NCI-H2171 (cell line): ENCODE measurements at places on chromosomes 12 and 14.

DNA sequence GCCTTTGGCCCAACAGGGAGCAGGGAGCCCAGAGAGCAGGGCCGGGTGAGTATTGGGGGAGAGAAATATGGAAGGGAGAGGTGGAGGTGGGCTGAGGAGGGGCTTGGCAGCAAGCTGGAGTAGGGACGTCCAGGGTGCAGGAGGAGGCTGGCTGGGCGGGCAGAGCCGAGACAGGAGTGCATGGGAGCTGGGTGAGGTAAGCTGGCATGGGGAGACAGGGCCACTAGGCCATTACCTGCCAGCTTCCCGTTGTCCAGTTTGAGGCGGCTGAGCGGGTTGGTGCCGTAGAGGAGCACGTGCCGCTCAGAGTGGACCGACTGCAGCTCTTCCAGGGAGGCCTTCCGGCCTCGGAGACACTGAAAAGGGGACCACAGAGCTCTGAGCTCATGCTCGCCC is 18.3 kb downstream of the SLC48A1 start:
- DNase-seq = no peak

DNA sequence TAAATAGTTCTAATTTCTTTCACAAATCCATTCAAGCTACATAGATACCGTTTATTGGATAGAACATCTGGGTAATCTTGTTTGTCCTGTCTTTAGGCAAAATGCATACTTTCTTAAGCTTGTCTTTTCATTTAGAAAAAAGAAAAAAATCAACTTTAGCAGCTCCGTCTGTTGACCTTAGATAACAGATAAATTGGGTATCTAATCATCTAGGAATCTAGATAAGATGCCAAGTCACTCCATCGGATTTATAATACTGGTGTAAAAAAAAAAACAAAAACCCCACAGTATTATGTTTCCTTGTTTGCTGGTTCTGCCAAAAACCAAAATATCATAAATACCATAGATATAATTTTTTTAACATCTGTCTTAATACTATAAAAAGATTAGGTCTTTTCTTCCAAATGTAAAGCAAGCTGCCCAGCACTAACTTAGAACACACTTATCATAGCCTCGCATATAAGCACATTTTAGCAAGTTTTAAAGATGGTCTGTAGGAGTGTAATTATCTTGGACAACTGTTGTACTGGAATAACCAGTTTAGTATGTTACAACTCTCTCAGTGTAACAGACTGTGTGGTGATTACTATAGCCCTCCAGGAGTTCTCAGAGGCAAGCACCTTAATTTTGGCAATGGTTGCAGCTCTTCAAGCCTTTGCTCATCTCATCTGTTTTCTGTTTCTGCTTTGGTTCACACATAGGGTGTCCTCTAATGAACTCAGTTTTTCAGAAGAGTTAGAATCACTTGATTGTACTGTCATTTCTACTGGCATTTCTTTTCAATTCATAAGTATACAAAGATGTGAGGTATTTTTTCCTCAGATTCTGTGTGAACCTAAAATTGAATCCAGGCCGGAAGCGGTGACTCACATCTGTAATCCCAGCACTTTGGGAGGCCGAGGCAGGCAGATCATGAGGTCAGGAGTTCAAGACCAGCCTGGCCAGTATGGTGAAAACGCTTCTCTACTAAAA is 83.1 kb downstream of the ANO6 start:
- DNase-seq = no peak

DNA sequence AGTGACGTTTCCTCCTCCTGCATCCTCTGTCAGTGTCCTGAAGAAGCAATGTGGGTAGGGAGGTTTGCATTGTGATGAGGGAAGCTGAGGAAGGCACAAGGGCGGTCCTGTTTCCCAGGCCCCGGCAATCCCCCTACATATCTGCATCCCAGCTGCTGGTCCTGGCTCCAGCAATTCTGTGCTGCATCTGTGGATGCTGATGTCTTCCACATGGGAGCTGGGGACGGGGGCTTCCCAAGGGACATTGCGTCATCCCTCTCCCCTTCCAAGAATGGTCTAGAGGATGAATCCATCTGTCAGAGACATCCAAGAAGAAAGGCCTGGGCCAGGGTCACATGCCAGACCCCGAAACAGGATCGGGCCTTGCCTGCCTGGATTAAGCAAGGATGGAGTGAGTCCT is 52.1 kb downstream of the TSPAN11 start:
- no peak for DNase-seq

- DNase-seq = no peak
Observed at GRCh38 chr12:66633676-66634075, 45.2 kb downstream of the GRIP1 start.

DNA sequence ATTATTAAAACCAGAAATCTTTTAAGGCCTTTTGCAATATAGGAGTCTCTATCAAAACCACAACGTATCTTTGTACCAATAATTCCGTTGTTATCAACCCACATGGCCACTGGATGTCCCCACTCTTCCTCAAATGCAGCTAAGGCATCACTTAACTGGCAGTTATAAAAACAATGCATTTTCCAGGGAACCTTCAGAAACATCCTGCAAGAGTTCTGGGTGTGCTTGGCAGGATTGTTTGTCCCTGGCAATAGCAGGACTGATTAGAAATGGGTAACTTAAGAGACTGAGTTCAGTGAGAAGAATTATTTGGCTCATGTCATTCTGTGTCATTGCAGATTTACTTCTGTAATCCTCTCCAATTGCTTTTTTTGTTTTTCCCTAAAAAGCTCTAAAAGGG is 112.0 kb downstream of the SLC15A5 start:
- DNase-seq = peak; percentile 16

DNA sequence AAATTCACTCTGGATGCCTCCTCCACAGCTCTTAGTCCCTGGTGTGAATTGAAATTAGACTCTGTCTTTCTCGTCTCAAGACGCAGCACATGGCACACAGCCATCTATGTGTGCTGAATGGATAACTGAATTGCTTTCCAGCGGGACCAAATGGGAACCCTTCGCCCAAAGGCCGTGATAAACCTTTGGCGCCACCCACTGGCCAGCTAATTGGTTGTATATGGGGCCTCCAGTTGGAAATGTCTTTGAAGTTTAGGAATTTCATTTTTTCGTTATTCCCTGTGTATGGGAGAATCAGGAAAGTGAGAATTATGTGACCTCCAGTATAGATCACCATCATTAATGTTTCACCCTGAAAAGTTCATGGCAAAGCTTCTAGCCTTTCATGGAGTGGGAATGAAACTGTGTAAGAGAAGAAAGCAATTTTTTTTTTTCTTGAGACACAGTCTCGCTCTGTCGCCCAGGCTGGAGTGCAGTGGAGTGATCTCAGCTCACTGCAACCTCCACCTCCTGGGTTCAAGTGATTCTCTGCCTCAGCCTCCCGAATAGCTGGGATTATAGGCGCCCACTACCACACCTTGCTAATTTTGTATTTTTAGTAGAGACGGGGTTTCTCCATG is 9.8 kb upstream of the HSP90AA1 start:
- peak; percentile 70 for DNase-seq

DNA sequence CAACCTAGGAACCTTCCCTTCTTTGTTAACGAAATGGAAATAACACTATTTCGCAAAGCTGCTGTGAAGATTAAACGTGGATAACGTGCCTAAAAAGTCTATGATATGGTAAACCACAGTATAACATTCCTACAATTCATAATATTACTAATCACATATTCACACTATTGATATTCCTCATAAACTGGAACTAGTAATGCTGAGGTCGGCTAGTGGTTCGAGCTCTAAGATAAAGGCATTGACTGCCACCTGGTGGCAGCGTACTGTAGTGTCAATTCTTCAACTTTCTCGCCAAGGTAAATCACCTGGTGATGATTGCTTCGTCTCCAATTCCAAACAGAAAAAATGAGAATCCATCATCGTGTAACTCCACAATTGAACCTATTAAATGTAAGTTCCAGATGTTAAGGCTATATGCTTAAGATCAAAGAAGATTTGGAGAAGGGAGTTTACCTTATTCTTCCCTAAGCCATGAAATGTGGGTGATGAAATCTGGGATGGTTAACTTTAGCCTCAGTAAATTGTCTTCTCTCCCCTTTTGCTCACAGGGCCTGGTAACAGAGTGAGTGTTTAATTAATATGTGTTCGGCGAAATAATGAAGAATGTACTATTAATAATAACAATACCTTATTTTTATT is 197.5 kb upstream of the TMEM132C start:
- DNase-seq = peak; percentile 15

GRCh38 chr14:104478656-104479055 is 100.9 kb upstream of the C14orf180 start:
- DNase-seq = peak; percentile 18

- DNase-seq = no peak
Observed at GRCh38 chr14:55160989-55161388, 30.4 kb downstream of the DLGAP5 start.

GRCh38 chr12:50050410-50051098 is 6.8 kb upstream of the ASIC1 start:
- DNase-seq = peak; percentile 66

GRCh38 chr12:132289356-132290202 is 39.8 kb downstream of the GALNT9 start:
- DNase-seq = no peak

DNA sequence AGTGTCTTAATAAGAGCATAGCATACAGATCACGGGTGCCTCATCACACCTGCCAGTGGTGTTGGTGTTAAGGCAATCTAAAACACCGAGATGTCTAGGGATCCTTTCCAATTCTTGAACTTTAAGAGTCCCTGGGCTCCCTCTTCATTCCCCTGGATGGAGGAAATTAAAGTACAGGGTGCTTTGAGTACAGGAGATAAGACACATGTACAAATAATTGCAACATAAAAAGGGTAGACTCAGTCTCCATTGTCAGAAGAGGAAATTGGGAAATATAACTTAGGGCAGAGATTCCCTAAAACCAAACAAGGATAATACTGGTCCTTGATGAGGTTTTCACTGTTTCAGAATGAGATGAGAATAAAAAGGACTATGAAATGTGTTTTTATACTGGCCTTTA is 34.9 kb downstream of the SCFD1 start:
- DNase-seq = no peak

DNA sequence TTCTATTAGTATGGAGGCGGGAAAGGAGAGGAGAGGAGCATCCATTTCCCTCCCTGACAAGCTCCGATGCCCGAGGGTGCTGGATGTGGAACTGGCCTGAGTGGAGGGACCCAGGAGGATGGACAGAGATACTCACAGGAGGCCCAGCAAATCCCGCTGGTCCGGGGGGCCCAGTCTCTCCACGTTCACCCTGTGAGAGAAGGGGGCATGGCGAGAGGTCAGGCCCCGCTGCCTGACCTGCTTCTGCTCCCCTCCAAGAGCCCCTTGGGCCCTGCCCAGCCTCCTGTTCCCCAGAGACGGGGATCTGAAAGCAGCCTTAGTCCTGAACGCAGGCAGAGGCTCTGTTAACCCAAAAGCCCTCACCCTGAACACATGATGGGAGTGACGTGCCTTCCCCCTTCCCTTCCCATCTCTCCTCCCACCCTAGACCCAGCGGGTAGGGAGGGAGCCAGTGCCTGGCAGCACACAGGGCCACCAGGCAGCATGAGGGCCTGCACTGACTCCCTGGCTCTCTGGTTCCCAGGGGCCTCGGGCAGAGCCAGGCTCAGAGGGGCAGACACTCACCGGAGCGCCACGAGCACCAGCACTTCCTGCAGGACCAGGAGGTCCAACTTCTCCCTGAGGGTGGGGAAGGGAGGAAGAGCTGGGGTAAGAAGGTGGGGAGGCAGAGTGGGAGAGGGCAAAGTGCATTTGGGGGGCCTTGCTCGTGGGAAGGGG is 17.5 kb downstream of the TMEM106C start:
- DNase-seq = no peak

- DNase-seq = no peak
Observed at GRCh38 chr14:41558490-41558889, 48.2 kb upstream of the LRFN5 start.

GRCh38 chr12:3135522-3136461 is 58.6 kb downstream of the TSPAN9 start:
- peak; percentile 57 for DNase-seq

GRCh38 chr12:1927051-1927680 is 8.7 kb upstream of the CACNA2D4 start:
- no peak for DNase-seq

DNA sequence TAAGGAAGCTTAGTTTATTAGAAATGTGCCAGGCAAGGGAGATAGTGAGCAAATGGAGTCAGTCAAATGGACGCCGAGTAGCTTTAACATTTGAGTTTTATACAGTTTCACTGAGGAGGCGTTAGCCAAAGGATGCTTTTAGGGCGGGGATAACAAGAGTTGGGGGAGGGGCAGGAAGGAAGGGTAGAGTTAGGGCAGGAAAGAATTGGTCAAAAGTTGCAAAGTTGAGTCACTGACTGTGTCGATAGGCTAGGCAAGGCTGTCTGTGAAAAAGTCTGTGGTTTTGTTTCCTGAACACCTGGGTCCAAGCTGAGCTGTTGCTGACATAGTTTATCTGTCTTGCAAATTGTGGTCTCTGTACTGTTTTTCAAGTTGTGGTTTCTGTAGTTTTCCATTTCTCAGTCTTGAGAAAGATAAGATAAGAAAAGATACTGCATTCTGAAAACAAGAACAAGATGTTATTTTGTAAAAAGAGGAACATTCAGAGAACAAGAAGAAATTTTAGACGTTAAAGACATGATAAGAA is 62.6 kb upstream of the RESF1 start:
- DNase-seq = no peak

- DNase-seq = no peak
Observed at GRCh38 chr12:127881371-127882140, 385.4 kb upstream of the TMEM132C start.

DNA sequence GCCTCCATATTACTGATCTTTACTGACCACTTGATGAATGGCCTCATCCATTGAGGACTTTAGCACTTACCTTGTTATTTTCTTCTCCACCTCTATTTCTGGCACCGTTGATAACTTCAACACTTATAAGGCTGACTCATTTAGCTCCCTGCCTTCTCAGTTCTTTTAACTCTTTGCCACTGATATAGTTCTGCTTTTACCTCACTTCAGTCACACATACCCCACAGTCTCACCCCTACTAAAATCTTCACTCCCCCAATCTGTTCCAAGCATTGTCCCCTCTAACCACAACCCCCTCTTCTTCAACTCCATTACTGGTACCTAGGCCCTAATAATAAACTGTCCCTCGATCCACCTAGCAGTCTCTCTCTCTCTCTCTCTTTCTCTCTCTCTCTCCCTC is 141.0 kb downstream of the PAH start:
- DNase-seq = no peak

DNA sequence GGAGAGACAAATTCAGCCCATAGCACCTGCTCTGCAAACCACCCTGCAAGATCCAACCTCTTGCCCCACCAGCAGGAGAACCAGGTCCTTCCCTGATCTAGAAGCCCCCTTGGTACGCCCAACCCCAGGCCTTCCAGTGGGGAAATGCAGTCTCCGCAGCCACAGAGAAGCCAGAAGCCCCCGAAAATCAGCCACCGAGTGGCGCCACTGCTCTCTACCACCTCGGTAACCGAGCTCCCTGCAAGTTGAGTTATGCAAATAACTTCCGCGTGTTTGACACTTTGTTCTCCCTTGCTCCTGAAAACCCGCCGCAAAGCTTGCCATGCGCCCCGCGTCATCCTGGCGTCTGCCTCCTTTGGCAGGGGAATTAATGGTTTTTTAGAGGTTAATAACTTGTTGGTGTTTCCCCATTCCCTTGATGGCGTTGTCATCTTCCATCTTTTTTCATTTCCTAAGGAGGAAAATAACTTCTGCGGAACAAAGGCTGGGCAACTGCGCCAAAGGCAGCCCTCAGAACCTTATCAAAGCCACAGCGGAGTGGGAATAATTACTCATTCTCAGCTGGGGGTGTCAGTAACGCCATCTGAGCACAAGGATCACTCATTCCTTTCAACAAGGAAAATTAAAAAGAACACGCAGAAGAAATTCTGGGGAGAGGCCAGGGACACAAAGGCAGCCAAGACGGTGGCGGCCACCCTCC is 60.4 kb downstream of the FZD10 start:
- DNase-seq = no peak

GRCh38 chr14:106505366-106505765 is 979.0 kb downstream of the TMEM121 start:
- DNase-seq = no peak
